Fibroblast of skin of back (primary cell): ENCODE measurements at places on chromosomes 2 and 18.
A peak's percentile ranks its signal among the peaks of the same experiment; 100 is the strongest.

DNA sequence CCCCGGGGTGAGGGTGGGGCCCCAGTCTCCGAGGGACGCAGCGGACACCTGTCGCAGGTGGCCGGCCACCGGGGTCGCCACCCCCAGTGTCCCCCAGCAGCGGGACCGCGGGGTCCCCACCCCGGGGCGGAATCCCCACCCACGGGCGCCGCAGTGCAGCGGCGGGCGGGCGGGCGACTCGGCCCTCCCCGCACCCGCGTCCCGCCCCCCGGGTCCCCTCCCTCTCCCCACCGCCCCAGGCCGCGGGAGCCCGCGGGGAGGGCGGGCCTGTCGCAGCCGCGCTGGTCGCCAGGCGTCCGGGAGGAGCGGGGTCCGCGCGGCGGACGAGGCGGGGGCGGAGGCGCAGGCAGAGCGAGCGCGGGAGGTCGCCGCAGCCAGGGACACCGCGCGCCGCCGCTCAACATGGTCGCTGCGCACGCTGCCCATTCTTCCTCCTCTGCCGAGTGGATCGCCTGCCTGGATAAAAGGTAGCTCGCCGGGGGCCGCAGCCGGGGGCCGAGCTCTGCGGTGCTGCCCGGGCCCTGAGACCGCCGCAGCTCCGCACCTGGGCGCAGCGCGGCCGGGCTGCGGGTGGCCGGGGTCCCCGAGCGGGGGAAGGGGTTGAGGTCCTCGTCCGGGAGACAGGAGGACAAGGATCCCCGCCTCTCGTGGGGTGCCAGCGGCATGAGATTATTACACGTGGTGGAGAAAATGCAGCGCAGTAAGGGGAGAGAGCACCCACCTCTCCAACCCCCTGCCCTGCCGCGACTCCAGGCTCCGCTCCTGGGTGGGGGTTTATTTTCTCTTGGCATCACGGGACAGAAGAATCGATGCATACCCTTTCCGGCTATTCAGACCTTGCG is at the start of gene RAPGEF4:
RAPGEF4 (plus strand) TSS at position 264 of the 842 bp plus-strand sequence; CDS start at position 403, 139 bp downstream.
- DNase-seq, result no peak

DNA sequence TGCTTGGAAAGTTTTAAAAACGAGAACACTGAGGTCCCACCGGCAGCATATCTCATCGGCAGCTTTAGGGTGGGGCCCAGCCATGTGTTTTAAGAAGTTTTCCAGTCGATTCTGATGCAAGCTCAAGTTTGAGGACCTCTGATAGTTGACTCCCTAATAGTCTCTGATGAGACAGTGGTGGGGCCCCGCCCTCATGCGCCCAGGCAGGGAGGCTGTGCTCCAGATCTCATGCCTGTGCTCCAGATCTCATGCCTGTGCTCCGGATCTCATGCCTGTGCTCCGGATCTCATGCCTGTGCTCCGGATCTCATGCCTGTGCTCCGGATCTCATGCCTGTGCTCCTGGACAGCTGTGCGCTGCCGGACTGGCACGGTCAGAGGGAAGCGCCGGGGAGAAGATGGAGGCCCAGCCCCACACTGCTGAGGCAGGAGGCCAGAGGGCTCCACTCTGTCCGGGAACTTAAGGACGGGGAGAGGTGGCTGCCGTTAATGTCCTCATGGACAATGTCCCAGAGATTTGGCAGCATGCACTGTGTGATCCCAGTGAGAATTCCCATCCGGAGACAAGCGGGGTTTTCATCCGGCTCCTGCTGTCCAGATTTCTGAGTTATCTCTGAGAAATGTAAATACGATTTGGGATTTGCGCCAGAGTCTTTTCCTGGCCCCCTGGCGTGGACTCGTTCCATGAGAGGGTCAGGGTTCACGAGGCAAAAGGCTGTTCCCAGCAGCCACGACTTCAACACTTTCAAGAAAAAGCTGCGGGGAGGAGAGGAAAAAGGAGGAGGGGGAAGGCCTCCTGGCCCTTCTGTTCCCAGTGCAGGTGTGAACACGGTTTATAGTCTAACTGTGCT is 9.4 kb upstream of the COLEC11 start:
- peak; percentile 40 for DNase-seq

GRCh38 chr18:55650363-55650870 is 62.4 kb upstream of the TCF4 start:
- peak; percentile 43 for DNase-seq

- peak; percentile 77 for DNase-seq
These were observed 169.8 kb upstream of the ID2 start for GRCh38 chr2:8511868-8512612.

DNA sequence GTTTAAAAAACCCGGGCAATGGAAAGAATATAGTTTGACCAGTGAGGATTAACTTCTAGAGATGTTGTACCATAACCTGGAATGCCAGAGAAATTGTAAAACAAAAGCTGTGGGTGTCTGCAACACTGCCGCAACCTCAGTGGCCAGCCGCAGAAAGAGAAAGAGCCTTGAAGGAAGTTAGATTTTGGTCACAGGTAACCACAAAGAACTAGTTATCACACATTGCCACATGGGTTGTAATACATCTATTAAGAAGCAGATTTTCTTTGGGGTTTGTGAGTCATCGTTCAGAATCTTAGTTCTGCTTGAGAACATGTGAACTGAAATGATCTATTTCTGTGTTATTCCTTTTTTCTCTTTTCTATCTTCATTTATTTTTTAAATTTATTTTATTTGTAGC is 222.9 kb upstream of the AGAP1 start:
- peak; percentile 58 for DNase-seq

- DNase-seq, result peak; percentile 44
These were observed 2.0 kb upstream of the CHRND start for GRCh38 chr2:232523682-232524597.

GRCh38 chr2:210860276-210860675 is 303.9 kb downstream of the CPS1 start:
- no peak for DNase-seq

- DNase-seq, result no peak
These were observed 153.7 kb upstream of the SMAD2 start for GRCh38 chr18:48084041-48084757.

GRCh38 chr18:68840554-68841263 is 42.8 kb downstream of the CCDC102B start:
- DNase-seq, result peak; percentile 96

GRCh38 chr18:63590373-63590772 is 3.2 kb downstream of the SERPINB13 start:
- no peak for DNase-seq

- no peak for DNase-seq
These were observed 4.8 kb upstream of the TTC39C start for GRCh38 chr18:24009651-24010333.

GRCh38 chr18:13439461-13439860 is 220.9 kb downstream of the LDLRAD4 start:
- DNase-seq, result no peak

GRCh38 chr2:105179469-105180372 is 61.8 kb upstream of the GPR45 start:
- peak; percentile 51 for DNase-seq

DNA sequence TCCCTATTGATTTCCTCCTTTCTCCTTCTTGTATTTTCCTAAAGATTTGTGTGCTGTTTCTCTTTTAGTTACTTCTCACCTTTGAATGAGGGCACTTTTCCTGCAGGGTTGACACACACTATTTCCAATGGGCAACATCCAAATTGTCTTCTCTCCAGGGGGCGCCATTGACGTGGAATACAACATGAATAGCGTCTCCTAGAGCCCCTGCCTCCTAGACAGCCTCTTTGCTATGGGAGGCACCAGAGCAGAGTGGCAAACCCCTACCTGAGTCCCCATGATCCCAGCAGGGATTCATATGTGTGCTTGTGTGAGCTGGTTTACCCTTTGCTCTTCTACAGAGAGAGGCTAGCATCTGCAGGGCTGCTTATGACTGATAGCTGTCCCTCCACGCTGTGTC is 61.3 kb upstream of the ITSN2 start:
- DNase-seq, result peak; percentile 53

DNA sequence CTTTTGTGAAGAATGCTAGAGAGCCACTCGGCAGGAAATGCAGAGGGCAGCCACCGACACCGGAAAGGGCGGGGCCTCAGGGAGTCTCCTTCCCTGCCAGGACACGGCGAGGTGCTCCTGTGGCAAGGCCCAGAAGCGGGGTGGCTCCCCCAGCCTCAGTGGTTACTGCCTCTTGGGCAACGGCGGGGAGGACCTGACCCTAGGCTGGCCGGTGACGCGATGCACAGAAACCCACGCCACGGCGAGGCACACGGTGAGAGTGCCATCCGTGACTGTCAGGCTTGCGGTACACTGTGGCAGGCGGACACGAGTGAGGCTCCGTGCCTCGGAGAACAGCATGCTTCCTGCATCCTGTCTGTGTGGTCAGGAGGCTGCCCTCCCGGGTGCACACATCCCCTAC is 47.8 kb downstream of the ZAP70 start:
- no peak for DNase-seq

GRCh38 chr2:26535663-26536275 is 57.8 kb upstream of the OTOF start:
- DNase-seq, result no peak

- no peak for DNase-seq
These were observed 70.3 kb upstream of the CTLA4 start for GRCh38 chr2:203797276-203797675.

GRCh38 chr18:35592298-35592697 is 10.8 kb downstream of the GALNT1 start:
- no peak for DNase-seq

DNA sequence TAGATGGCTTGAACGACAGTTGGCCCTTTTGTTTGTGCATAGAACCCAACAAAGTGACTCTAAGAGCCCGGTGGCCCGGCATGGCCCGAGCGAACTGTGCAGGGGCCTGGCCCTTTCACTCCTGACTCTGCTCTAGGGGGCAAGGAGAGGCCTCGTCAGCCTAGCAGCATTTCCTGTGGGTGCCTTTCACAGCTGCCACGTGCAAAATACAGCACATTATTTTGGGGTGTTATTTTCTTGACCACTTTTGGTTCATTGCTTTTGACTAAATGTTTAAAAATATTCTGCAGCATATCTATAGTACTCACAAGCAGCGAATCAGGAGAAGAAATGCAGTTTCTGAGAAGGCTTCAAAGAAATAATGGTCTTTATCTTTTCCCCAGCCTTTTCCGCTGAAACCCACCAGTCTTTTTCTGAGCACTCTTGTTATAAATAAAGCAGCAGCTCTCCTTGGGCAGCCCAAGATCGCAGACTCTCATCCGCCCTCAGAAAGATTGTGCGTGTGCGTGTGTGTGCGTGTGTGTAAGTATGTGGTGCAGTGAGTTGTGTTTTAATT is 31.3 kb downstream of the DGKD start:
- DNase-seq, result no peak

DNA sequence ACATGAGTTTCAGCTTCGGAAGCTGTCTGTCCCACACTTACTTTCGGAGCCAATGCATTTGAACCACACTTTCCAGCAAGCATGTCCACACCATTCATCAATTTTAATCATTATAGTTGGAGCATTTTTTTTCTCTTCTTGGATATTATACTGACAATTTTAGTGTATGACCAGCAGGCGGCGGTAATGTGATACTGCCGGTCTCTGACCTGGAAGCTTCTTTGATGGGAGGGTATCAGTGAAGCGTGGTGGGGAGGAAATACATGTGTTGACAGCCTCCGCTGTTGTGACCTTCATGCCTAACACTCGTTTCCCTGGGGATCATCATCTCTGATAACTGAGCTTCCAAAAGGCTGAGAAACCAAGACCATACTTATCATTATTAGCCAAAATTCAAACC is 231.7 kb downstream of the GBX2 start:
- no peak for DNase-seq

- DNase-seq, result peak; percentile 26
These were observed 21.4 kb upstream of the BARD1 start for GRCh38 chr2:214830794-214831346.

- no peak for DNase-seq
These were observed 493 bp downstream of the FN1 start for GRCh38 chr2:215435280-215435869.

DNA sequence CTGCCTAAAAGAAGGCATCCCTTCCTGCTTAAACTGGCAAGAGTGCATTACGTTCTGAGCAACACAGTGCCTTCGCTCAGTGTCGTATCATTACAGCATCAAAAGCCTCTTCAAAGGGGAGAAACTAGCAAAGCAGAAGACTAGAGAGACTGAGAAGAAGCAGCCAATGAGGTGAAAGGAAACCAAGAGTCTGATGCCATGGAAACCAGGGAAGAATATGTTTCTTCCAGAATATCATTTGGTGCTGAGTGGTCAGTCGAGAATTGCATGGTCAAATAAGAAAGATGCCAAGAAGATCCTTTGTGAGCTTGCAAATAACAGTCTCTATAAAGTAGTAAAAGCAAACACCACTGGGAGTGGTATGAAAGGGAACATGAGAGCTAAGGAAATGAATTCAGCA is 312.1 kb upstream of the CHST9 start:
- no peak for DNase-seq

- peak; percentile 53 for DNase-seq
These were observed 492.3 kb upstream of the ZEB2 start for GRCh38 chr2:145012214-145012670.

DNA sequence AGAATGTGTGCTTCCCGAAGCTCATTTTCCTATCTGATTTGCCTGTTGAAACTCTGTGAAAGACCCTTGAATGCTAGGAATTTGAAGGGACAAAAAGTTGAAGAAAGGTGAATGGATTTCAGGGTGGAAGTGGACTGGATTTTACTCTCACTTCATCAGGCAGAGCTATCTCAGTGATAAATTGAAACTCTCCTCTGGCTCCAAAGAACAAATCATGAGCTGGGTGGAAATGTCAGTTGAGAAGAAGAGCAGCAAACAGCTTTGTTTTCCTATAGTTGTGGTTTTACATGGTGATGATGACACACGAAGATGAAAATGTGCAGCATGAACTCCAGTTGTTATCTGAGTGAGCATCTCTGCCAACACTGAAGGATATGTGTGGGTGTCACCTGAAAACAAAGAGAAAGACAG is 34.4 kb downstream of the CD28 start:
- peak; percentile 68 for DNase-seq

DNA sequence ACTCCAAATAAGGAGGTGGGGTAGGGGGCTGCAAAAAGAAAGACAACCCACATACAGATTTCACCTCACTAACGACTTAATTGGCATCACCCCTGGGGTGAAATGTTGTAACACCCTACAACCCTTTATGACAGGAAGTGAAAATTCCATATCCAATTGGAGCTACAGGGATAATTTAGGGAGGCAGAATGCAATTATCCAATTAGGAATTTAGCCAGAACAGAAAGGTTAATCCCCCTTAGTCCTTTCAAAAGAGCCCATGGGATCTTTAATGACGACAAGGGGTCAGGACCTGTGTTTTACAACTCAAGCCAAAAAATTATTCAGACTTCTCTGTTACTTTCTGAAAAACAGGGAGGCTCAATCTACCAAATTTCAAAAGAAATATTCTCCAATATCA is 1027.1 kb downstream of the TMEM182 start:
- DNase-seq, result no peak

GRCh38 chr2:117603567-117603966 is 210.9 kb upstream of the DDX18 start:
- no peak for DNase-seq

DNA sequence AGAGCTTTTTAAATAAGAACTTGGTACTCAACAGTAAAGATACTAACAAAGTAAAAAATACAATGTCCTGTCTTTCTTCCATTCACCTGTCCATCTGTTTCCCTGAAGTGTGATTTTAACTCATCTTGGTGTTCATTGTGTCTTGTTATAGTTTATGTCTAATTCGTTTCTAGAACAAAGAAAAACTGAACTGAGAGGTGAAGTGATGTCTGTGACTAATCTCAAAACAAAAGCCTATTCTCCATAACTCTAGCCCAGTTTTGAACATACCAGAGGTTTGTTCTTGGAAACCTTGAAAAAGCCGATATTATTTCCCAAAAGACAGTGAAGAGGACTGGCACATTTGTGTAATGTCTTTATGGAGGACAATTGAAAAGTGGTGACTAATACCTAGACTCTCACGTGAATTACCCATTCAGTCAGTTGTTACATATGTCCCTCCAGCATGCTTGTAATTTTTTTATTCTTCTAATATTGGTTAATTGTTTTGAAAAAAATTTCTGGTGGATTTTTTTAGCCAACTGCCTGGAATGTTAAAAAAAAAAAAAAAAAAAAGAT is 725.8 kb downstream of the SATB2 start:
- DNase-seq, result peak; percentile 36
